ENCODE measurements at places on chromosomes 5 and 9.

DNA sequence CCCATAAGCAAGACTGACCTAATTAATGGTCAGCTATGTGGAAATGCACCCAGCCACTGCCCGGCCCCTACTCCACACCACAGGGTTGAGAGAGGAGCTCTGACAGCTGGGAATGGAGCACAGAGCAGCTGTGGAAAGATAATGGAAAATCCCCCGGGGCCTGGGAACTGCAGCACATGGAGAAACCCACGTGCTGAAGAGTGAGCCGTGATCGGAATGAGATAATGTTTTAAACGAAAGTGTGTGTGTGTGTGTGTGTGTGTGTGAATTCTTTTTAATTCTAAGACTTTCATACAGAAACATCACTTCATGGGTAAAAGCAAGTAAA lies 13.1 kb upstream of the SLC12A7 start:
- DNase-seq: peak; percentile 94

DNA sequence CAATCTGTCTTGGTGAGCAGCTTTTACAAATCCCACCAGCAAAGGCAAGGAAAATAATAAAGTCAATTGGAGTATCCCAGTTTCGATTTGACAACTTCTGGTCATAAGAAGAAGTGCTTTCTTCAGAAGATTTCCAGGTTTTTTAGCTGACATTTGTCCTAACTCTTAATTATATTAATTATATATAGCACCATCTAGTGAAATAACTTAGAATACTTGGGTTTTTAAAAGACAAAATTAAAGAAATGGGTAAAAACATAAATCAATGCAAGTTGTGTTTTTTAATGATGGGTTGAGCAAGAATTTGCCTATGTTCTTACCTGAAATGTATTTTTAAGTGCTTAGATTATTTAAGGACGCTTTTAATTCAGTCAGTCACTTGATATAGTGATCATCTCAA lies 421.8 kb downstream of the ACTL7B start:
- DNase-seq: no peak

- DNase-seq: no peak
Measured at GRCh38 chr5:68862560-68862959, 231.3 kb upstream of the SLC30A5 start.

GRCh38 chr5:56145511-56145910 lies 87.6 kb downstream of the ANKRD55 start:
- DNase-seq: no peak

DNA sequence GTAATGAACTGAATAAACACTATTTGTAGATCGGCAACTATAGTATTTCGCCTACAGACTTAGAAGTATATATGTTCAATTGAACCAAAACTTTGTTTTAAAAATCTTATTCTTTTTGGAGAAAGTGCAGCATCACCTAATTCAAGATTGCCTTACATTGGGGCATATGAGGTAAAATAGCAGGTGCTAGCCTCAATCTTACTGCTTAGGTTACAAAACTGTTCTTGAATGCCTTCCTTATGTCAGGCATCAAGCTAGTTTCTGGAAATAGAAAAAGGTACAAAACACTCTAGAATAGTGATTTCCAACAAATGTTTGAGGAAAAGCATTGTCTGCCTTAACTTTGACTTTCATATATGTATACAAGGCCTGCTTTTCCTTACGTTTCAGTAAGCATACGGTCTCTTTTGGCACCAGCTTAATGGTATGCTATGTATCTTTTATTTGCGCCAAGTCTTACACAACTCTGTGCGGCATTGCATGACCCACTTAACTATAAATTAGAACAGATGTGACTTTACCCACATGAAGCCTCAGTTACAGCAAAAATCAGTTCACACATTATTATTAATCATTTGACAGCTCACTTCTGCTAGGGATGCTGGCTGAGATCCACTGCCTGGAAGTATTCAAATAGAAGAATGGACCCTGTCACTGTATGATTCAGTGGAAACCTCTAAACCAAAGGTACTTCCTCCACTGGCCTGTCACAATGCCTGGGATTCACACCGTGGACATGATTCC lies 174.1 kb downstream of the PRELID2 start:
- DNase-seq: no peak

DNA sequence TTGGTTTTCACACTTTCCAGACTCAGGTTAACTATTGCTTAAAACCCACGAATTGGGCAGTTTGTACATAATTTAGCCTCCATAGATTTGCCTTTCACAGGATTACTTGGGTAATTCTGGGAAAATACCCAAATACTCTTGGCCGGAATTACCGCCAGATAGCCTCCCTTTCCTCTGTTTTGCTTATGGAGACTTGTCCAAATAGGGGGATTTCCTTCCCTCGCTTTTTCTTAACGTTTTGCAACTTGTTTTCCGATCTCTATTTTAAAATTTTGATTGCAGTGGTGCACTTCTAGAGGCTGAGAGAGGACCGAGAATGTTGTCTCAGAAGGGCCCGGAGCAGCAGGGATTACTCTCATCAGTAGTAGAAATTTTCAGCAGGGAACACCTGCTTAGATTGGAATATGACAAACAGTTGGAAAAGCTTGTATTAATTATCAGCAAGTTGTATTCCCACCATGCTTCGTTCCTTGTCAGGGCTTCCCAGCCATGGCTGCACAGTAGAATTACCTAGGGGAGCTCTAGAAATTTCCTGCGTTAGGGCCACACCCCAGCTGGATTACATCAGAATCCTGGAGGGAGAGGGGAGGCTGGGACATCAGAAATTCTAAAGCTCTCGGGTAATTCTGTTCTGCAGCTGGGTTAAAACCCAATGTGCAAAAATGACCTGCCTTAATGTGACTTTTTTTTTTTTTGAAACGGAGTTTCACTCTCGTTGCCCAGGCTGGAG lies 329.1 kb downstream of the SH3GL2 start:
- DNase-seq: no peak

GRCh38 chr5:130514984-130515690 lies 610.9 kb downstream of the CHSY3 start:
- DNase-seq: no peak

DNA sequence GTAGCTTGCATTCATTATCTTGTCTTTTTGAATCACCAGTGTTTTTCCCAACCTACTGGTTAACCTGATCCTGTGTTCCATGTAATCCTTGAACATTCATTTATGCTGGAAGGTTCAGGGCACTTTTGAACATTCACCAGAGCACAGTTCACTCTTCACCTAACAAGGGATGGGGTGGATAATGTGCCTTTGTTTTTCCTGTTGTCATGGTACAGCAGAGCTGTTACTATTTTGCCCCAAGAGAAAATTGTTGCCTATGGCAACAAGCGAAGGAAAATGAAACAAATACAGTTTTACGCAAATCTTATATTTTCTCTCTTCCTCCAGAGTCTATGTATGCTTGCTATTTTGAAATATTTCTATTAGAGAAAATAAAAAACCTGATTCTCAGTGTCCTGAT lies 60.3 kb upstream of the RIOK2 start:
- no peak for DNase-seq
